ENCODE measurements at places on chromosomes 5 and 9.

- DNase-seq = no peak
Observed at GRCh38 chr5:5602554-5602953, 180.1 kb downstream of the ICE1 start.

- DNase-seq = peak; percentile 80
Observed at GRCh38 chr5:151742870-151743294, 15.5 kb downstream of the ATOX1 start.

GRCh38 chr9:113368982-113369854, 7.6 kb downstream of the HDHD3 start:
- DNase-seq = no peak

- peak; percentile 87 for DNase-seq
Observed at GRCh38 chr9:14372437-14373335, 58.7 kb upstream of the NFIB start.

DNA sequence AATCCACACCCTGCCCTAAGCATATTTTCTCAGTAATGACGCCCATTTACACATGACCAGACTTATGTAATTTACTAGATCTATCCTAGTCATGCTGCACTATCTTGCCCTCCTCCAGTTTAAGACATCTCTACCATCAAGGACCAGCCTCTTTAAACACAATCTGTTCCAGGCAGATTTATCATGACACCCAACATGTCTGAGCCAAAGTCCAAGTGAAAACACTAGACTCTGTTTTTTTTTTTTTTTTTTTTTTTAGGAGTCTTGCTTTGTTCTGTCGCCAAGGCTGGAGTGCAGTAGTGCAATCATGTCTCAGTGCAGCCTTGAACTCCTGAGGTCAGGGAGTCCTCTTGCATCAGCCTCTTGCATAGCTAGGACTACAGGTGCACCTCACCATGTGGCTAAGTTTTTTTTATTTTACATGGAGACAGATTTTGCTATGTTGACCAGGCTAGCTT, 354.6 kb downstream of the ARRDC3 start:
- DNase-seq = no peak

GRCh38 chr5:6759983-6760382, 46.8 kb downstream of the TENT4A start:
- no peak for DNase-seq

DNA sequence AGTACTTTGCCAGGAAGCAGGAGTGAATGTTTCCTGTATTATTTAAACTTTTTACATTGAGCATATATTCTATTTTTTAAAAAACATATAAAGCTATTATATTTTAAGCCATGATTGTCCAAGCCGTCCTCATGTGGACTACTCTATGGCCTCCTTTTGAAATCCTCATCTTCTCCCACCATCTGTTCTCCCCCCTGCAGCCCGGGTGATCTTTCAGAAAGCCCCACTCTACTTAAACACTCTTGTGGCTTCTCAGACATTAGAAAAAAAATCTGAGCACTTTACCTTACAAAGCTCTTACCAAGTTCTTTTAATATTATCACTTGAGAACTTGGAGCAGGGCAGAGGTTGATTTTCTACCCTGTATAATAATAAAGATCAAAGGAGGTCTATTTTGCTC, 95.4 kb downstream of the CAVIN4 start:
- DNase-seq = no peak

- no peak for DNase-seq
Observed at GRCh38 chr9:94980947-94981722, 254.6 kb downstream of the AOPEP start.

DNA sequence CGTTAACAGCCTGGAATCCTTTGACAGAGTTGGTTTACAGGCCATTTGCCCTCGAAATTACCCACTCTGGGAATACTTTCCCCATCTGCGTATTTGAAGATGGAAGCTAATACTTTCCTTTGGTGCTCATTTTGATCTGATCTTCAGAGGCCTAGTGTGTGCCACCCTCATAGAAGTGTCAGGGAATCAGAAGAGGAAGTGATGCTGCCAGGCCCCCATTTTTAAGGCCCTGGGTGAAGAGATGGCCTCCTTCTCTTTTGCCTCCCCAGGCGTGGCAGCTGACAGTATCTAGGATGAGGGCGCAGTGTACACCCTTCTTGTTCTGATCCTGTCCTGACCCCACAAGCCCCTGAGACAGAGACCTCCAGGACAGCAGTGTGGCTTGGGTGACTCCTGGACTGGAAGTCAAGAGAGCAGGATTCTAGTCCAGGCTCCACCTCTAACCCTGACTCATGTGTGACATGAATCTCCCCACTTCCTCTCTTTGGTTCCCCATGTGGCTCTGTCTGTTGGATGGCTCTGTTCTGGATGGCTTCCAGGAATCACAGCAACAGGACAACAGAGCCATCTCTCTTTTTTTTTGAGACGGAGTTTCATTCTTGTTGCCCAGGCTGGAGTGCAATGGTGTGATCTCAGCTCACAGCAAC, 27.8 kb downstream of the CSF1R start:
- DNase-seq = peak; percentile 96
